ENCODE measurements at places on chromosomes 5 and 9.

GRCh38 chr5:40428126-40428525 lies 251.6 kb upstream of the PTGER4 start:
- DNase-seq: no peak

GRCh38 chr9:125255781-125256391 lies 5.7 kb upstream of the GAPVD1 start:
- no peak for DNase-seq

DNA sequence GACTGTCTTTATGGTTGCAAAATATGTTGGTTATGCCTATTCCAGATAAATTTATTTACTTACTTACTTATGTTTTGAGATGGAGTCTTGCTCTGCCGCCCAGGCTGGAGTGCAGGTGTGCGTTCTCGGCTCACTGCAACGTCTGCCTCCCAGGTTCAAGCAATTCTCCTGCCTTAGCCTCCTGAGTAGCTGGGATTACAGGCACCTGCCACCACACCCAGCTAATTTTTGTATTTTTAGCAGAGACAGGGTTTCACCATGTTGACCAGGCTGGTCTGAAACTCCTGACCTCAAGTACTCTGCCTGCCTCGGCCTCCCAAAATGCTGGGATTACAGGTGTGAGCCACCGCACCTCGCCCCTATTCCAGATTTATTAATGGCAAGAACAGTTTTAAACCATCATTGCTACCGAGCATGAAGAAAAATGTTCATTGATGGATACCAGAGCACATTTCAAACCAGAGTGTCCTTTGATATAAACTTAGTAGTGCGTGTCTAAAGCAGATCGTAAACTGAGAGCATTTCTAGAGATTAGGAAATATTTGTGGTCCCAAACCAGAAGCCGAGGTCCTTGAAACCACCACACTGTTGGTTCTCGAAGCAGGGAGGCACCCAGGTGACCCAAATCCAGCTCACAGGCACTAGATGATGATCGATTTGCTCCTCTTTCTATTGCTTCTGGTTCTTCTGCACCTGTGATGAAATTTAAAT lies 85.2 kb downstream of the GRAMD2B start:
- no peak for DNase-seq

DNA sequence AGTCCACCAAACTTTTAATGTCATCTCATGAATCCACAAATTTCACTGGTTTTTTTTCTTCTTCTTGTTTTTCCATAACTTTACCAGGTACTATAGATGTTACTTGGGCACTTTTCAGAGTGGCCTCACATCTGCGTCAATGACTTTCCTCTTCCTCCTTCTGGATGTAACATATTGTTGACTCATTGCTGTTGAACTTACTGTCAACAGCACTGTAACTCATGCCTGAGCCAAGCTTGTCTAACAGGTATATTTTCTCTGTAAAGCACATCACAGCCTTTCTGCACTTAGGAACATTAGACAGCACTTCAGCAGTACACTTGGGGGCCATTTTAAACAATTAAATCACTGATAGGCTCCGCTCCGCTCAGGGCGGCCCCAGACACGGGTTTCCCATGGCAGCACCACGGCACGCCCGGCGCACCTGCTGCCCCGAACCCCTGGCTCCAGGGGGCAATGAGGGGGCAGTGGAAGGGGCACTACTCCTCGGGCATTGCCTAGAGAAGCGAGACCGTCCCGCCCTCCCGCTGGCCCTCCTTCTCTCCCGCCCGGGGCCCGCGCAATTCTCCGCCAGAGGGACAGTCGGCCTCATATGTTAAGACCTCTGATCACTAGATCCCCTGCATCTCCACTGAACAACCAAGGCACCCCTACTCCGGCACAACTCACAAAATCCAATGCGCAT lies 41.9 kb upstream of the SPATA31C2 start:
- no peak for DNase-seq

GRCh38 chr5:133749331-133749985 lies 137.1 kb upstream of the FSTL4 start:
- DNase-seq: no peak

GRCh38 chr5:177256296-177256695 lies 47.2 kb downstream of the RAB24 start:
- no peak for DNase-seq

DNA sequence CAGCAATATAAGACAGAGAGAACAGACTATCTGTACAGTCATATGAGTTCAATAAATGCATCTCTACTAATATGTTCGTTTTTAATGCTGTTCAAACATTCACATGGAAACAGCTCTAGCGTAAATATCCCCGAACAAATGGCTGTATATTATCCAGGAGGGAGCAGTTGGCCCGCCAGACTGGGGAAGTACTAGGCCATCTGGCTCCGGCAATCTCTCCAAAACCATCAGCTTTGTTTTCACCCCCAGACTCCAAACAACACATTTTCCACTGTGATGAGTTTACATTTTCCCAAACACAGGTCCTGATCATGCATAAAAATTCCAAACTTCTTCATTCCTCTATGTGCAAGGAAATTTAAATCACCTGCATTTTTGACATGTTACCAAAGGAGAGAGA lies 8.7 kb downstream of the EBF1 start:
- no peak for DNase-seq

GRCh38 chr9:110440172-110440571 lies 102.5 kb upstream of the TXNDC8 start:
- DNase-seq: no peak
